ENCODE measurements at places on chromosomes 7 and 10.

GRCh38 chr7:2049111-2049781, 183.5 kb downstream of the MAD1L1 start:
- no peak for DNase-seq

- DNase-seq, result peak; percentile 95
These were observed 11.5 kb upstream of the AKR1B10 start for GRCh38 chr7:134515569-134516468.

- no peak for DNase-seq
These were observed 34.7 kb downstream of the CPED1 start for GRCh38 chr7:121023194-121023593.

- DNase-seq, result no peak
These were observed 108.1 kb downstream of the GNAT3 start for GRCh38 chr7:80403686-80404241.

DNA sequence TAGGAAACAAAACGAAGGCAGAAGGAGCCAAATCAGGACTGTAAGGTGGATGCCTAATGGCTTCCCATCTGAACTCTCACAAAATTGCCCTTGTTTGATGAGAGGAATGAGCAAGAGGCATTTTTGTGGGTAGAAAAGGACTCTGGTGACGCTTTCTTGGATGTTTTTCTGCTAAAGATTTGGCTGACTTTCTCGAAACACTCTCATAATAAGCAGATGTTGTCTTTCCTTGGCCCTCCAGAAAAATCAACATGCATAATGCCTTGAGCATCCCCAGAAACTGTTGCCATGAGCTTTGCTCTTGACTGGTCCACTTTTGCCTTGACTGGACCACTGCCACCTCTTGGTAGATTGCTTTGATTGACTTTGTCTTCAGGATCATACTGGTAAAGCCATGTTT, 13.5 kb downstream of the PTPN12 start:
- DNase-seq, result peak; percentile 33

DNA sequence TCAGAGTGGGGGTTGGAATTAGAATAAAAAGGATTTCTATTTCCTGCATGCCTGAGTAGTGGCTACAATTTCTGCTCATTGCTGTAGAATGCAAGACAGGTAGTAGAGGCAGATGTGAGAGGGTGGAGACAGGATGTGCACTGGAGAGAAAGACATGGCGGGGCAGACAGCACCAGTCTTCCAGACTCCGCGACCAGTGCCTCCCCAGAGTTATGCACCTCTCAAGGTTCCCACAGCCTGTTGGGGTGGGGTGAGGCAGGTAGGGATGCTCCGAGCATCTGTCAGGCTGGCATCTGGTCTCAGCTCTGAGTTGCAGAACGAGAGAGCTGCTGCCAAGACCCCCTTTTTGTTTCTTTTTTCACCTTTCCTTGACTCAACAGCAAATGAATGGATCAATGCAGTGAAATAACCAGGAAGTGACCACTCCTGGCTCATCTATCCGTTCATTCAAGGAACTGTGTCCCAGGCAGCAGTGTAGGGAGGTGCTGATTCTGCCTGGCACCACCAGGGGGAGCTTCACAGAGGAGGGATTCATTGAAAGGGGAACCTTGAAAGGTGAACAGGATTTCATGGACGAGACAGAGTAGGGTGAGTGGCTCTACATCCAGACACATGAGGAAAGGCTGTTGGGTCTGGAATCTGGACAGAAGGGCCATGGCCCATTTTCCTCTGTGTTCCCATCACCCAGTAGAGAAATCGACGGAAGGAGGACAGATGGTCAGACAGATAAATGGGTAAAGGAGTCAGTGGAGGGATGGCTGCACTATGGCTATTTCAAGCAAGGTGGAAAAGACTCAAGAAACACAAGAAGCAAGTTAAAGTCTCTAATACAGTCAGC, 17.2 kb upstream of the SLC18A3 start:
- no peak for DNase-seq

GRCh38 chr7:22043367-22043766, 97.7 kb upstream of the CDCA7L start:
- peak; percentile 3 for DNase-seq

GRCh38 chr7:116614499-116615262, 57.3 kb upstream of the MET start:
- no peak for DNase-seq

DNA sequence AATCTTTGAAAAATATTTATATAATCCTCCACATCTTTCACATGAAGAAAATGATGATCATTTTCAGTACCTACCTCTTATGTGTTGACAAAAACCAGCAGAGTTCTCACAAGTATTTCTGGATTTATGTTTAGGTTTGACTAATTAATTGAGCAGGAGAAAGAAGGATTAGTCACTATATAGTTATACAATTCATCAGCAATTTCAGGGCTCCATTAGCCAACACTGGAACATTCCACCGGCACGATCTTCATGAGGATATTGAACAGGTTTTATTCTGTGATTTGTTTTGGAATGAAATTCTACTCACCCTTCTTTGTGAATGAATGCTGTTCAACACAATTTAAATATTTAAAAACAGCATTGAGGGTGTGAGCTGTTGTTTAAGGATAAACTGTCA, 163.2 kb downstream of the SEM1 start:
- no peak for DNase-seq

DNA sequence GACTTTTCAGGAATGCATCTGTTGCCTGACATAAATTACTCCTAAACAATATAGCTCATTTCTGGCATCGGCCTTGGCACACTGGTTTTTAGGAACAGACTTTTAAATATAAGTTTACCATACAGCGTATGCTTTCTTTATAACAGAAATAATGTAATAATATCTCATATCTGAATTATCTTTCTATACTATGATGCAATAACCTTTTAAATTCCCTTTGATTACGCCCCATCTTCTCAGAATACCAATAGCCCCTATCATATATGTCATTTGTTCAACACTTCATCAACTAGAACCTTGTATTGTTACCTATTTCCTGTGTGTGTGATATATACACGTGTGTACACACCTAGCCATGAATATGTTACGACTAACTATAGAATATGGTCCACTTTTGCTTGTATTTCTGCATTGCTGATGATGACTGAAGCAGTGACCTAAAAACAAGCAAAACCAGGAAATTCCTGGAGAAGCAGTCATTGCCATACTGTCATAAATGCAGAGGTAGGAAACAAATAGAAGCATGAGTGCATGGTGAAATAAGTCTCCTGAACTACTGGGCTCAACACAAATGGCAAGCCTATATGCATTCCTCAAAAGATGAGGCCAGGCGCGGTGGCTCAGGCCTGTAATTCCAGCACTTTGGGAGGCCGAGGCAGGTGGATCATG, 618.4 kb upstream of the NRP1 start:
- DNase-seq, result peak; percentile 61

GRCh38 chr7:94971051-94971867, 63.9 kb downstream of the PPP1R9A start:
- DNase-seq, result peak; percentile 7

DNA sequence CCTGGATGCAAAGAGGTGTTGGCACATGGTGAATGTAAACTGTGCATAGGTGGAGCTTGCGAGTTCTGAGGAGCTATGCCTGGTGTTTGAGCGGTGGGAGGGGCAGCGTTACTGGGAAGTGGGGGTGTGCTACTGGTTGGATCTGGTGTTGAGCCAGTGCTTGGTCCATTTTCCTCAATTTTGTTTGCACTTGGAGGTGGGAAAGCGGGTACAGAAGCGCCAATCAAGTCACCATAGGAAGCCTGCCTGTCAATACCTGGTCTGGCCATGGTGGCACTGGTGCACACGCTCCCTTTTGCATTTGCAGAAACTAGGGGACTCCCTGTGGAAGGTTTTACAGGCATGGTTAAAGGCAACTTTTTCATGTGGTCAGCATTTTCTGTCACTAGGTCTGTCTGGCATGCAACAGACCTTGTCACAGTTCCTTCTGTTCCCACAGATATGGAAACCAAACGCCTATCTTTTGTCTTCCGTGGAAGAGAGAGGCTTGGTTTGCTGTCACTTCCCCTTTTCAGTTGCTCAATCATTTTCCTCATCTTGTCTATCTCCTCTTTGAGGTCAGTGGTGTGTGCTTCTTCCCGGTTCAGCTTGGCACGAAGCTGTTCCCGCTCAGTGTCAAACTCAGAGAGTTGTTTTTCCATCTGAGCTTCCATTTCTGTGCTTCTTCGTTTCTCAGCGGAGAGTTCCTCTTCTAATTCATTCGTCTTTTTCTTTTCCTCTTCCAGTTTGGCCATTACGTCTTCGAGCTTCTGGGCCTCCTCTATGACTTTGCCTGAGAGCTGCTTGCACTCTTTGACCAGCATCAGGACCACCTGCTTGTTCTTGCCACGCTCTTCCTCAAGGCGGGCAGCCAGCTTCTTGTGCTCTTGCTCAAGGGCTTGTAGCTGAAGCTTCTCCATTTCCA, 81.1 kb downstream of the CTTNBP2 start:
- no peak for DNase-seq

GRCh38 chr7:73487486-73487885, 34.6 kb downstream of the BAZ1B start:
- no peak for DNase-seq

DNA sequence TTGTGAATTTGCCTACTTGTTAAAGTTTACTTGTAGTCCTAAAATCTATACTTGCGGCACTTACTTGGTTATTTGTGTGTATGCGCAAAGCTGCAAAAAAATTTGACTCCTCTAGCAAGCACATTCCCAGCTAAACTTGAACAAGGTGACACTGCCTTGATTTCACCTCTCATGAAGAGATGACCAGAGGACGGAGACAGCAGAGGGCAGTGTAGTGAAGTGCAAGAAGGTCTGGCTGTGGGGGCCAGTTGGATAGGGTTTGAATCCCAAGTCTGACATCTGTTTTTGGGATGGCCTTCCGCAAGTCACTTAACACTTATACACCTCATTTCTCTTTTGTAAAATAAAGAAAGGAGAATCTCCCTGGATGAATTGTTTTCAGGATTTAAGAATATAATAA, 15.7 kb downstream of the SLK start:
- DNase-seq, result no peak

DNA sequence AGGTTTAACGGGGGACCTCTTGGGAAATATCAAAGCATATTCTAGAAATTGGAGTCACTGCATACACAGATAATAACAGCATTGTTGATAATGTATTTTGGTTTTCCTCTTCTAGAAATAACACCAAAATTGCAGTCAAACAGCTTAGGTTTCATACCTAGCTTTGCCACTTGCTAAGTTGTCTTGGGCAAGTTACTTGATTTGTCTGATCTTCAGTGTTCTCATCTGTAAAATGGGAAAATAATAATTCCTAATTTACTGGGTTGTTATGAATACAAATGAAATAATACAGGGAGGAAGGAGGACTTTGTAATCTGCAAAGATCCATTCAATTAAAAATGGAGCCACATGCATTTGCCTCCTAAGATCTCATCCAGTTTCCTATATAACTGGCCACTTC, 20.3 kb upstream of the NUP205 start:
- DNase-seq, result no peak

DNA sequence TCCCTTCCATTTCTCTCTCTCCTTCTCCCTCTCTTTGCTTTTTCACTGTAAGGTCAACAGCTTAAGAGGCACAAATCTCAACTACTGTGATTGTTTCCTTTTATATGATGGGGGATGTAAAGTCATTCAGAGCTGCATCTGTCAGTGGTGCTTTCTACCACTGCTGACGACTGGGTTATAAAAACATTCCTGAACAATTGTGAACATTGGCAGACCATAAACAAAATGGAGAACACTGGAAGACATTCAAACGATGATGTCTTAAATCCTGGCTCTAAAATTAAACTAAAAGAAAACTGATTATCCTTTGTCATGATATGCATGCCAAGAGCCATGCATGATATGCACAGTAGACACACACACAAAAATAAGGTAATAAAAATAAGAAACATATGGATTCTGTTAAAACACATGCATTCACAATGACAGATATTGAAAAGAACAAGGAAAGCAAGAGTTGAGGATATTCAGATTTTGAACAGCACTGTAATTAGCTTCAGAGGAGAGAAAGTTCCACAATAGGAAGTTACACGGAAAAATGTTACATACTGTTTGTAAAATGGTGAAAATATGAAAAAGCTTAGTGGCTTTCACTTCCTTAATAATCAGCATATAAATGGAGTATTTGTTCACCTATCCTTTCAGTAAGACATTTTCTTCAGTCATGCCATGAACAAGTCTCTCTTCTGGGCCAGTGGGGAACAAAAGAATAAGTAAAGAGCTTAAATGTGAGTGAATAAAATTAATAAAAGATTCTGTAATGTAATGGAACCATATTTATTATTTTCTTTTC, 89.2 kb downstream of the RNLS start:
- peak; percentile 70 for DNase-seq

GRCh38 chr7:129843365-129843898, 109.3 kb downstream of the UBE2H start:
- DNase-seq, result no peak

- no peak for DNase-seq
These were observed 2.0 kb upstream of the TM9SF3 start for GRCh38 chr10:96588616-96589419.

GRCh38 chr7:126529833-126530232, 722.9 kb downstream of the GRM8 start:
- DNase-seq, result no peak

- DNase-seq, result peak; percentile 93
These were observed 149.5 kb downstream of the ARID5B start for GRCh38 chr10:62050893-62051433.

DNA sequence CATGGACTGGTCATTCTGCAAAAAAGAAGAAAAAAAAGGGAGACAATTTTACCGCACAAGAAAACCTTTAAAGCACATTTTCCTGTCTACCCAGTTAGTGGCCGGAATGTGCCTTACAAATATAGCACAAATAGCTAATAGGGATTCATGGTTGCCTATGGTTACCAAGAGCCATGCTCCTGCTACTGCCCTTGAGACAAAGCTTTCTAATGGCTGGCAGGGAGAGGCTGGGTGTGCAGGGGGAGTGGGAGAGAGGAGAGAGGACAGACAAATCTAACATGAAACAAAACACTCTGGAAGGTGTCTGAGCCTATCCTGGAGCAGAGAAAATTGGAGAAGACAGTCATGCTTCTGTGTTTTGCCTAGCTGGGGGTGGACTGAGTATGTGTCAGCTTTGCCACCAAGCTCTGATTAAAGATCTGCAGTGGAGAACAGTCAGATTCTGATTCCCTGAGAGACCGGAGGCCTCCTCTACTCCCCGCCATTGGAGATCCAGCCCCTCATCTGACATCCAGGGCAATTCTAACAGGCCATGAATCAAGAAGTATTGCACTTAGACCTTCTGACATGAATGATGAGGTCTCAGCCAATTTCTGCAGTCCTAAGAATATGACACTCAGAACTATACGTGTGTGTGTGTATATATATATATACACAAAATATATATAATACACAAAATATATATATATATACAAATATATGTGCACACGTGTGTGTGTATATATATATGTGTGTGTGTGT, 80.2 kb downstream of the PRTFDC1 start:
- DNase-seq, result no peak

- DNase-seq, result no peak
These were observed at the start of gene MNX1 for GRCh38 chr7:157010588-157011332. Gene MNX1 (minus strand): TSS chr7:157010663. CDS start chr7:157010350, 313 bp downstream.

Data from foreskin fibroblast (primary cell).